Mesenteric fat pad (tissue), 1 donor: ENCODE measurements at places on chromosomes 13 and 19. TPM values are rescaled to one million over a fixed set of nuclear protein-coding genes. Genes with fewer than 3 reads are reported as not detected.
A peak's percentile ranks its signal among the peaks of the same experiment; 100 is the strongest.

The RAB3D gene
- total RNA-seq, result 21.7 TPM

The PGLYRP1 gene
- 1.6 TPM for total RNA-seq

The CALR3 gene
- not detected for total RNA-seq

The PSG7 gene
- total RNA-seq, result not detected

The SIGLEC10 gene
- total RNA-seq, result 5.2 TPM

DNA sequence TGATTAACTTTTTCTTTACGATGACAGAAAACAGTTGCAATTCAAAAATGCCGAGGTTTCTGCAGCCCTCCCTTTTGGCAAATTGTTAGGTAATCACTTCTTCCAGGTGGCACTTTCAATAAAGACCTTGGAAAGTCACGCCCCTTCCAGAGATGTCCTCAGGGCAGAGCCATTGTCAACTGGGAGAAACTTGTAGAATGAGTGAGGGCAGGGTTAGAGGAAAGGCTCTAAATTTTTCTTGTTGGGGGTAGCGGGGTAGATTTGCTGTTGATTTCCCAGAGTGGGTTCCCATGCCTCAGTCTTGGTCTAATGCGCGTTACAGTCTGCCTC is 421.1 kb downstream of the FGF9 start:
- no peak for DNase-seq

GRCh38 chr19:15280915-15281683 is 48.9 kb upstream of the EPHX3 start:
- no peak for DNase-seq

- peak; percentile 89 for DNase-seq
Observed at GRCh38 chr13:26721251-26722121, 39.1 kb downstream of the GPR12 start.

DNA sequence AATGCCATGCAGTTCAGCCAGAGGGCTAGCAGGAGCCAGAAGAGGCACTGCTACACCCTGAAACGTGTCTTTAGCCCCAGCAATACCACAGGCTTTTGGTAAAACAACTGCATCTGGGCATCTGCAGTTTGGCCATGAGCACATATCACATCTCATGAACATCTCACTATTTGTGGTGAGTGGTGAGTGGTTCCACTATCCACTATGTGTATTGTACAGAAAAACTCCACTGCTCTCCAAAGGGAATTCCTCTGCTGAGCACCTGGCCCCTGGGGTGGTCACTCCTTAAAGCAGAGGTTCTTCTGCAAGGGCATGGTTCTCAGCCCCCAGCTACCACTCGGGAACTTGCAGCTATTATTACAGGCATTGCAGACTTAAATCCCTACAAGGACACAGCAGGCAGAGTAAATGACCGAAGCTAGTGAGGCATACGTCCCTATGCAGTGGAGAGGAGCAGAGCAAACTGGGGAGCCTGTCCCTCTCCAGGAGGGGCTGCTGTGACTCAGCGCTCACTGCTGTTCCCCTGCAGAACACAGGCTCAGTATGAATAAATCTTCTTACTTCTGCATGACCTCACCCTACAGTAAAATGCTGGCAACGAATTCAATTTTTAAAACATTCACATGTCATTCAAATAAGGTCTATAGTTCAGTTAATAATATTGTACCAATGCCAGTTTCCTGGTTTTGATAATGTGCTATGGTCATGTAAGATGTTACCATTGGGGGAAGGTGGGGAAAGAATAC is 332.4 kb upstream of the ZNF507 start:
- DNase-seq, result no peak

- no peak for DNase-seq
Observed at GRCh38 chr19:41401483-41401882, 3.9 kb downstream of the BCKDHA start.

- DNase-seq, result no peak
Observed at GRCh38 chr19:56372281-56372680, 21.1 kb downstream of the ZNF582 start.

DNA sequence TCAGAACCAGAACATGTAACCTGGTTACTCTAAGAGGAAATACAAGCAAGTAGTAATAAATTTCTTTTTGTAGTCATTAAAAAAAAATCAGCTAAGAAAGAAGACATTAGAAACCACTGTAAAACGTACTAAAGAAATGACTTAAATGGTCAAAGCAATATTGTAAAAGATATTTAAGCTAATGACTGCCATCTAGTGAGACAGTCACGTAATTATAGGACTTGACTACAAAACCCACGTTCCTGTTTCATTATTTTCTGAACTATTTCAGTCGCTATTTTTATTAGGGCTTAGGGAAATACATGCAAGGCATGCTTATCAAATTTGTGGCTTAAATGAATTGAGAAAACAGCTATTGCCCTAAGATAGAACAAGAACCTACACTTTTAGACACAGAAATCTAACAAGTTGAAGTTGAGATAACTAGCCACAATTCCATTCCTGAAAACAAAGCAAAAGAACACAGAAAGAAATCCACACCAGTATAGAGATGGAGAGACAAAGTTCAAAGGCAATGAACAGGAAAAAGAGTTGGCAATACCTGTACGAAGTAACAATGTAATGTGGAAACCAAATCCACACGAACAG is 17.9 kb downstream of the ALG5 start:
- DNase-seq, result no peak

DNA sequence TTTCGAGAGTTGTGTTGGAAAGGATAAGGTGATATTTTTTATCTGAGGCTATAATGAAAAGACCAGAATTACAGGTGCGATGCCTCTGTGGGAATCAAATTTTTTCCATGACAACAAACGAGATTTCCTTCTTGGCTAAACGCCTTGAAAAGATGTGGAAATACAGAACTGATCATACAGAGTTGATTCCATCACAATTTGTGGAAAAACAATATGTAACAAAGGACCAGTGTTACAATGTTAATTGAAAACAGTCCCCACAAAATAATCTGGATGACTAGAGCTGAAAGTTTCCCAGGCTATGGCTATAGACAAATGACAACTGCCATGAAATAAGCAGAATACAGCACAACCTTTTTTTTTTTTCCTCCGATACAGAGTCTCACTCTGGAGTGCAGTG is 628.9 kb downstream of the DIAPH3 start:
- DNase-seq, result no peak

GRCh38 chr13:49373716-49374115 is 70.1 kb downstream of the CAB39L start:
- no peak for DNase-seq

- DNase-seq, result peak; percentile 87
Observed at GRCh38 chr13:113656831-113657671, 947 bp downstream of the ATP4B start.

DNA sequence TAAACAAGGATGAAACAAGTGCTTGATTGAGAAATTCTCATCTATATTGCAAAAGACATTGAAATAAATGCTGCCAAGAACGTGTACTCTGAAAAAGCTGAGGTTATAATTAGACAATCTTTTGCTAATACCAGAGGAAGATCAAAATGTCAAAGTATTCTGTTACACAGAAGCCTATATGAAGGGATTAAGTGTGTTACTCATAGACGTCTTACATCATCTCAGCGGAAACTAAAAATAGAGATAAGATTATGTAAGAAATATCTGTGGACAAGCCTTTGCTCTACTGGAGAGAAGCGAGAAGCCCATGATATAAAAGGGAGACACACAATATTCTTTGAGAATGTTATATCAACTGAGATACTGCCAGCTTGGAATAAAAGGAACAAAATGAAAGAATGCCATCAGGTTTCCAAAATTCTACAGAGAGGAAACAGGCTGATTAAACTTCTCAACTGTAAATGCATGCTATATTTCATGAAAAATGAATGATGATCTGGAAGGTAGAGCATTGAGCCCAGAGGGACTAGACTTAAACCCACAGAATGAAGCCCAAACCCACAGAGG is 699.0 kb downstream of the GPC5 start:
- no peak for DNase-seq

- no peak for DNase-seq
Observed at GRCh38 chr13:98321395-98321794, 144.3 kb upstream of the RNF113B start.

DNA sequence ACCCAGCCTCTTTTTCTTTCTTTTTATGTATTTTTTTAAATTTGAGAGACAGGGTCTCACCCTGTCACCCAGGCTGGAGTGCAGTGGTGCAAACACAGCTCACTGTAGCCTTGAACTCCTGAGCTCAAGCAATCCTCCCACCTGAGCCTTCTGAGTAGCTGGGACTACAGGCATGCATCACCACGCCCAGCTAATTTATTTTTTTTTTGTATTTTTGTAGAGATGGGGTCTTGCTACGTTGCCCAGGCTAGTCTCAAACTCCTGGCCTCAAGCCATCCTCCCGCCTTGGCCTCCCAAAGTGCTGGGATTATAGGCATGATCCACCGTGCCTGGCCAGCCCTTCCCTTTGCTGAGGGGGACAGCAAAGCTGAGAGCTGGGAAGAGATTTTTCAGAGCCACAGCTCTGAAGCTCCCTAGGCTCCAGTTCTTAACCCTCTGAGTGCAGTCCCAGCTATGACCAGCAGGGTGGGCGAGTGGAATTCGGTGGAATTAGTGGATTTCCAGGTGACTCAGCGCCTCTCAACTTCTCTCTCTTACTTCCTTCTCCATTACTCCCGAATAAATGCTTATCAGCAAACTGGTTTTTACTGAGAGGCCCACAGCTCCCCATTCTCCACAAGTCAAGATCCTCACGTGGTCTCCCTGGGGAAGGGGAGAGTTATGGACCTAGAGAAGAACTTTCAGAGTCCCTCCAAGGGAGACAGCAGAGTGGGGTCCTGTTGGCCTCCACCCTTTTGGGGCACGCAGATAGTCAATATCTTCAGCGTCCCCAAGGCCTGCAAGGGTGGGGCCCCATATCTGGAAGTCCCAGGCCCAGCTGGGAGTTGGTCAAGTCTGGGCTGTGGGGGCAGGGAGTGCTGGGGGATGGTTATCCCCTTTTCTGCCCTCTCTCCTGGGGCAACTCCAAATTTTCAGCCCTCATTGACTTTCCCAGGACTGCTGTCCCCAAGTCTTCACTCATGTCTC is 1.2 kb downstream of the BLVRB start:
- DNase-seq, result no peak

GRCh38 chr13:38674208-38674607 is 12.7 kb upstream of the FREM2 start:
- DNase-seq, result no peak
